ENCODE measurements at places on chromosomes 11 and 22.
A peak's percentile ranks its signal among the peaks of the same experiment; 100 is the strongest.

GRCh38 chr11:113675565-113675964, 30.5 kb downstream of the TMPRSS5 start:
- ATAC-seq, result no peak

GRCh38 chr22:22926370-22927195, 39.0 kb downstream of the IGLL5 start:
- no peak for ATAC-seq

DNA sequence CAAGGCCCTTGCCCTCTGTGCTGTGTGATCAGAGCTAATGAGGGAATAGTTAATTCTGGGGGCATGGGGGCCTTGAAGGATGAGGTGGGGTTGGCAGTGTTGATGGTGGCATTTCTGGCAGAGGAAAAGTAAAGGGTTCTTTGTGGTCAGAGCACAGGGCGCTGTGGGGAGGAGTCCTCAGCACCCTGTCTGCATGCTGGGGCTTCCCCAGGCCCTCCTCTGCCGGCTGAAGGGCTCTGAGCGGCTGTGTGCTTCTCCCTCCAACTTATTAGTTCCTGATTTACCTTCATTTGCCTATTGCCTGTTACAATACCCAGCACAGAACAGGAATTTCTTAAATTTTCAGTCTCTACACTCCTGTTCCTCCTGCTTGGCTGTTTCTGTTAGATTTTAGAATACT, 122.8 kb downstream of the HIPK3 start:
- no peak for ATAC-seq

DNA sequence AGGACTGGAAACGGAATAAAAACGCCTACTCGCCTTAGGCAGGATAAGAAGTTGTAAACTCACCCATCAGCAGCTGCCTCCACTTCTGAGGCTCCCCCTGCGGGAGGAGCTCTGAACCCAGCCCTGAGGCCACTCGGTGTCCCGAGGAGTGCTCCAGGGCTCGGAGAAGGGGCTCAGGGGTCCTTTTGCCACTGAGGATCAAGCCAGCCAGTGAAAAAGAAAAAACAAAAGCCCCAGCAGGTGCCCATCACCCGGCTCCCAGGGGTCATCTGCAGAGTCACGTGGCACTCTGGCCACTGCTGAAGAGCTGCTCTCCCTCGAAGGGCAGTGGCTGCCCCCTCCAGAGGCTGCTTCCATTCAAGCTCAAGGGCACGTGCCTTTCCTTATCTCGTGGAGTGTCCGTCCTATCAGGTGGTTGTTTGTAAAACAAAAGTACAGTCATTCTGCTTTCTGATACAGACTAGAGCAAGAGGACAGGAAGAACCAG, 29.0 kb downstream of the NUP50 start:
- peak; percentile 35 for ATAC-seq

DNA sequence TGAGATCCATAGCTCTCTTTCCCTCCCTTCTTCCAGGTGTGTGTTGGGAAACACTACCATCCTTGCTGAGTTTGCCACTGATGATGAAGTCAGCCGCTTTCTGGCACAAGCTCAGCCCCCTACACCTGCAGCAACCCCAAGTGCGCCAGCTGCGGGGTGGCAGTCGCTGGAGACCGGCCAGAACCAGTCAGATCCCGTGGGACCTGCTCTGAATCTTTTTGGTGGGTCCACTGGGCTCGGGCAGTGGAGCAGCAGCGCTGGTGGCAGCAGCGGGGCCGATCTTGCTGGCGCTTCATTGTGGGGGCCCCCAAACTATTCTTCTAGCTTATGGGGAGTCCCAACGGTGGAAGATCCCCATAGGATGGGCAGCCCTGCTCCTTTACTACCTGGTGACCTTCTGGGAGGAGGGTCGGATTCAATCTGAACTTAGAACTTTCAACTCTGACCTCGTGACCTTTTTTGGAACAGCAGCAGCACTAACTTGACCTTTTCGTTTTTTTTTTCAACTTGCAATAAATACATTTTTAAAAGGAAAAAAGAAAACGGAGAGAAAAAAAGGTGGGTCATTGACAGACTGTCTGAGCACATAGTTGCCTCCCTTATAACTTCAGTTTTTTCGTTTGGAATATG, 23.4 kb upstream of the ADSL start:
- ATAC-seq, result no peak

GRCh38 chr22:19187716-19188563, 9.4 kb upstream of the SLC25A1 start:
- no peak for ATAC-seq

DNA sequence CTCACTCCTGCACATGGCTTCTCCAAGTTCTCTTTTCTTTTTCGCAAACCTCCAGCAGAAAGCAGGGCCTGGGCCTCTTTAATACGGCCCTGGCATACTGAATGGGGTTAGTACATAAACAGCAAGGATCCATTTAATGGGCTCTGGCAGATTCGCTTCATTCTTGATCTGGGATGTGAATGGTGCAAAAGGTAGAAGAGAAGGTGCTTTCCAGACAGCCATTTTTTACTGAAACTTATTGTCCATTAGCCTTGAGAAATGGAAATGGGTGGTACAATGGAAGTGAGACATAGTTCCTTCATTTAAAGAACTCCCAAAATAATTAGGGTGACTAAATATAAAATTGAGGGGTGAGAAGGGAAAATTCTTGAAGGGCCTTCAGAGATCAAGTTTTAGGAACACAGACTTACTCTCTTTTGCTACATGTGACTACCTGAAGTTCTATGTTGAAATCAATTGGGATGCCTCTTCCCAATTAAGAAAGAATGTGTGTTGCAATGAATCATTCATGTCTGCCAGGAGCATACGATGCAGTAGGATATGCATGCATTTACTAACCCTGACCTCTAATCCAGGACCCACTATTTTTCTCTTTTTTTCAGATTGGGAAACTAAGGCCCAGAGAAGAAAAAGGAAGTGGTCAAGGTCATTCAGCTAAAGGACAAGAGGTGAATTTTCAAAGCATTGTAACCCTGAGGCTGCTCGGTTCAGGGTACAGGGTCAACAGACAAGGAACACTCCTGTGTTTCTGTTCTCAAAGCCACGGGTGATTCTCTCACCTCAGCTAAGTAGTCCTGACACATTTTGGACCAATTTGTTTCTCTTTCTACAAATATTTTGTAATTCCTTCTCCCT, 144.1 kb downstream of the BBOX1 start:
- ATAC-seq, result peak; percentile 50

GRCh38 chr11:68137833-68138232, 16.6 kb upstream of the CHKA start:
- no peak for ATAC-seq

Measured in SK-N-SH treated with all-trans-retinoic acid at 6 μM for 48 hours (cell line).